Fibroblast of skin of back (primary cell): ENCODE measurements at places on chromosomes 5 and 9.
A peak's percentile ranks its signal among the peaks of the same experiment; 100 is the strongest.

DNA sequence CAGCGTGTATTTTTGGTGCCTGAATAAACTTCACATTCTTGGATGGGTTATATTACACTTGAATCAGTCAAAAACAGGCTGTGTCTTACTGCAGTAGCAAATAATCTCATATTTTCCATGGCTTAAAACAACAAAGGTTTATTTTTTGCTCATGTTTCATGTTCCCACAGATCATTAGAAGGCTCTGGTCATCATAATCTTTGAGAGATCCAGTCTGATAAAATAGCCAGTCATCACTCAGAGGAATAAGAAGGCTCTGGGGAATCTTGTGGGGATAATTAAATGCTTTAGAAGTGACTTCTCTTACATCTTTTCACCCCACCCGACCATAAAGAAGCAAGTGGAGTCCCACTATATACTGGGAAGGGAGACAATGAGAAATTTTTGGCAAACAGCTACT, 417.7 kb downstream of the PSAT1 start:
- peak; percentile 92 for DNase-seq

- DNase-seq: peak; percentile 27
Observed at GRCh38 chr5:137156180-137156579, 342.9 kb downstream of the SPOCK1 start.

GRCh38 chr5:83472213-83472507, 616 bp downstream of the VCAN start:
- no peak for DNase-seq

DNA sequence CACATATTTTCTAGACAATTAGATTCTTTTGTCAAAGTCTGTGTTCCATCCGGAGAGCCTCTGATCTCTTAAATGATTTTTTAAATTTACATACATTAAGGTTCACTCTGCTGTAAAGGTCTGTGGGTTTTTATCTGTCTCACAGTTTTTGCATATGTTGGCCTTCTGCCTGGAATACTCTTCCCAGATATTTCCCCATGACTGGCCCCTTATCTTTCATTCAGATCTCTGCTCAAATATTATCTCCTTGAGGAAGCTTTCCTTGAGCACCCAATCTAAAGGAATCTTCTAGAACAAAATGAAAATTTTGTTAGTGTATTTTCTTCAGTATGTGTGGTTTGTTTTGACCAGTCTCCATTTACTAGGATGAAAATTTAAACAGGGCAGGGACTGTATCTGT, 26.3 kb downstream of the FAF2 start:
- DNase-seq: peak; percentile 63

GRCh38 chr5:1516615-1517601, 6.9 kb downstream of the LPCAT1 start:
- peak; percentile 34 for DNase-seq

DNA sequence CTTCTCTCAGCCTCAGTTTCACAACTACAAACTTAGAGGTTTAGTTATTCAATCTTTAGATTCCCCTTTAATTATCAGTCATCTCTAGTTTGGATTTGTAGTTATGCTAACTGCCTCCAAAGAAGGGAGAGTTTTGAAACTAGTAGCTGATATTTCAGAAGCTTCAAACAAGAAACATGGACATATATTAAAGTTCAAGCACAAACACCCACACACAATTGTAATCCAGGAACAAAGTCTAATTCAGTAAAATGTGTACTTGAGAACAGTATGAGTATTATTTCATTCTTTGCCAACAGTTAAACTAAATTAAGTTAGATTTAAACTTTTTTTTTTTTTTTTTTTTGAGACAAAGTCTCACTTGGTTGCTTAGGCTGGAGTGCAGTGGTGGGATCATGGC, 71.2 kb upstream of the ABCA1 start:
- DNase-seq: no peak

- DNase-seq: no peak
Observed at GRCh38 chr9:5569891-5570290, 59.0 kb upstream of the RIC1 start.

- DNase-seq: peak; percentile 23
Observed at GRCh38 chr9:23563517-23563916, 262.5 kb downstream of the ELAVL2 start.

DNA sequence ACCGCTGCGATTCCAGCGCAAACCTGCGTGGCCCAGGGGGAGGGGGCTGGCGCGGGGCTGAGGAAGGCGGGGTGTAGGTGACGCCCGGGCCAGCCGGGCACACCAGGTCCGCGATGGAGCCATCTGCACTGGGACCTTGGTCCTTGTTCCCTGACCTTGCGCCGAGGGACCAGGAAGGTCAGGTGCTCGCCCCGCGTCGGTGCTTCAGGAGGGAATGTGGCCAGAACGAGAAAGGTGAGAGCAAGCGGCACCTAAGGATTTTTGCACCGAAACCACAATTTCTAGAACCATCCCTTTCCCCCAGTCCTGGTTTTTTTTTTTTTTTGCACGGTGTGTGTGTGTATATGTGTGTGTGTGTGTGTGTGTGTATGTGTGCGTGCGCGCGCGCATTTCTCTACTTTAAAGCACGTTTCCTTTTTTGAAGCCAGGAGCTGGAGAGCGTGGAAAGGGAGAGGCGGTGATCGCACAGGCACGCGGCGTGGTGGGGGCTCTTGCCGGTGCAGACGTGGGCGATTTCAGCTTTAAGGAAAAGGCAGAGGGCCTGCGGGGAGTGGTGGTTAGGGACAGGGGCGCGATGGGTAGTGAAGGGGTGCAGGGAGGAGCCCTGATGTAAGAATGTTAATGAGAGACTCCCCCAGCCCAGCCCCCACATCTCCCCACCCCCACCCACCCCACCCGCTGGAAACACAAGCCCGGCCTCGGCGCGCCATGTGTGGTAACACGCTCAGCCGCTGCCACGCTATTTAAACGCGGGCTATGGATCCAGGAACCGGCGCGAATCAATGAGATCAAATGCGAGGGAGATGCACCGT, at the start of gene NPR3:
Gene NPR3, plus strand, starts transcription at position 772 of the 812 bp plus-strand sequence. CDS start 456 bp downstream, outside the sequence.
- DNase-seq: peak; percentile 60

GRCh38 chr5:135208903-135209721, 175.1 kb upstream of the PITX1 start:
- peak; percentile 97 for DNase-seq

GRCh38 chr5:178069909-178070308, 43.4 kb upstream of the N4BP3 start:
- no peak for DNase-seq

- DNase-seq: no peak
Observed at GRCh38 chr9:131724683-131725082, 15.2 kb downstream of the RAPGEF1 start.

- DNase-seq: no peak
Observed at GRCh38 chr5:117262572-117263131, 688.0 kb upstream of the SEMA6A start.

DNA sequence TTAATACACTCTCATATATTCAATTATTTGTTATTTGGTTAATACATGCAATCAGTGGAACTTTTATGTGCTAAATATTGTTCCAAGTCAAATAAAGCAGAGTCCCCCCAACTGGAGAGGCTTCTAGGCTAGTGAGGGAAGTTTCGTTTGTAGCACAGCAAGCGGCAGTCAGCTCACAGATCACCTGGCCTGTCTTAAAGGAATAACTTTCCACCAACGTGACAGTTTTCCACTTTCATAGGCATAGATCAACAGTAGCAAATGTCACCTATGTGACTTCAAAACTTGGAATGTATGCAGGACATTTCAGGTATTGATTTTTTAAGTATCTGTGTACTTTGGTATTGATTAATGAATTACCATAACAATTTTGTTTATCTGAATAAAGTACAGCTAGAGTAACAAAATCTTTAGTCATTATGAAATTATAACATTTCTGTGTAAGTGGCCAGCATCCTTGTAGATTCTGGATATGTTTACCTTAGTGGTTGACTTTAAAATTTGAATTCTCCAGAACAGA, 129.7 kb upstream of the VCAN start:
- DNase-seq: no peak

GRCh38 chr5:134503088-134503936, 22.2 kb upstream of the JADE2 start:
- peak; percentile 98 for DNase-seq

DNA sequence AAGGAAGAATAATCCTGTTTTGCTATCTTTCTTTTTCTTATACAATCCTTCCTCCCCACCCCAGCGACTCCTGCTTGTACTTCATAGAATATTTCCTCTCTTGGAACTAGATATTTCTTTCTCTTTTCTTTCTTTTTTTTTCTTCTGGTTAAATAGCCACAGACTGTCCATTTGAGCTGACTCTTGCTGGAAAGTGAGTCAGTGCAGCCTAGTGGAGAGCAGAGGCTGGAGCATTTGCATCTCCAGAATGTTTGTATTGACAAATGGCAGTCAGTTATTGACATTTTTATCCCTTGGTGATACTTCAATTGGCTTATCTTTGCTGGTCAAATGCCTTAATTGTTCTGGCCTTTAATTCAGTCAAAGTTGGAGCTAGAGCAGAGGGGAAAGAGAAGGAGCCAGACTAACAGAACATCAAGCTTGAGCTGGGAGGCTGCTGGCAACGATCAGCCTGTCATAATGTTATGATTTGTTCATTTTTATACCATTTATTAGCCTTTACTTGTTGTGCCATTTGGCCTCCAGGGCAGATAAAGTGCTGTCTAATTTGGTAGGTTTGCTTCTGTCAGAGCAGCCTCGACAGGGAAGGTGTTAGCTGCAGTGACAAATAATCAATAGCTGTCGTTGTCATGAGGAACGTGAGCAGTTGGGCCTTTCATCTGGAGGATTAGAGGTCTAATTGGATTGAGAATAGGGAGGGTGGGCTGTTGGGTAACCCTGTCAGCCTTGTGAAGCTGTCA, 69.0 kb downstream of the INVS start:
- DNase-seq: no peak

- DNase-seq: no peak
Observed at GRCh38 chr5:14942212-14942611, 70.6 kb upstream of the ANKH start.

DNA sequence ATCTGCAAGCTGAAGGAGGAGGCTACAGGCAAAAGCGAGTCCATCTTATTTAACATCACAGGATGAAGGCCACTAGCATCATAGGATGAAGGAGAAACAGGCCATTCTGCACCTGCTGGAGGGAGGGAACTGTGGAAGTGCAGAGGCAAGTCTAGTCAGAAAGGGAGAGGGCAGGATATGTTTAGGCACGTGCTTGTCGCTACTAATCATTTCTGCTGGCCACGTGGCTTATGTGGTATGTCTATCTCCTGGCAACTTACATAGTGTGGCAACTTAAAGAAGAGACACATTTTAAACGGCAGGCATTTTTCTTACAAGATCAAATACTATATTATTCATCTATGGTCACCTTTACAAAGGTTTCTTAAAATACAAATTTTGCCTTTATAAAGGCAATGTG, 74.0 kb downstream of the GNAQ start:
- no peak for DNase-seq

- no peak for DNase-seq
Observed at GRCh38 chr5:57859626-57860025, 377.0 kb upstream of the ACTBL2 start.

DNA sequence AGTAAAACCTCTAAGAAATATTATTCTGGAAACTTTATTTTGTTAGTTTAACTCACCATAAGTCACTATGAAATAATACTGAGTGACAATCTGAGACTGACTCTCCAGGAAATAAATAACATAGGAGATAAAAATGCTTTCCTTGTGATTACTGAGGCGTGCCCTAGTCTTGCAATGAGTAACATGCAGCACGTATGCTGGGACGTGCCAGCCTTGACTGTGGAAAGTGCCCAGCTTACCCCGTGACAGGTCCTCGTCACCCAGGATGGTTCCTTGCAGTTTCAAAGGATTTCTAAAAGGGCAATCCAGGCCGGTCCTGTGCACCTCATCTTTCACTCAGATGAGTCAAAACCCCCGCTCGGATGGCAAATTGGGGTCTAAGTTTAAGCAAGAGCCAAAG, 720.8 kb upstream of the ADAMTS16 start:
- DNase-seq: no peak

- peak; percentile 56 for DNase-seq
Observed at GRCh38 chr5:125607018-125607417, 816.2 kb upstream of the GRAMD2B start.

DNA sequence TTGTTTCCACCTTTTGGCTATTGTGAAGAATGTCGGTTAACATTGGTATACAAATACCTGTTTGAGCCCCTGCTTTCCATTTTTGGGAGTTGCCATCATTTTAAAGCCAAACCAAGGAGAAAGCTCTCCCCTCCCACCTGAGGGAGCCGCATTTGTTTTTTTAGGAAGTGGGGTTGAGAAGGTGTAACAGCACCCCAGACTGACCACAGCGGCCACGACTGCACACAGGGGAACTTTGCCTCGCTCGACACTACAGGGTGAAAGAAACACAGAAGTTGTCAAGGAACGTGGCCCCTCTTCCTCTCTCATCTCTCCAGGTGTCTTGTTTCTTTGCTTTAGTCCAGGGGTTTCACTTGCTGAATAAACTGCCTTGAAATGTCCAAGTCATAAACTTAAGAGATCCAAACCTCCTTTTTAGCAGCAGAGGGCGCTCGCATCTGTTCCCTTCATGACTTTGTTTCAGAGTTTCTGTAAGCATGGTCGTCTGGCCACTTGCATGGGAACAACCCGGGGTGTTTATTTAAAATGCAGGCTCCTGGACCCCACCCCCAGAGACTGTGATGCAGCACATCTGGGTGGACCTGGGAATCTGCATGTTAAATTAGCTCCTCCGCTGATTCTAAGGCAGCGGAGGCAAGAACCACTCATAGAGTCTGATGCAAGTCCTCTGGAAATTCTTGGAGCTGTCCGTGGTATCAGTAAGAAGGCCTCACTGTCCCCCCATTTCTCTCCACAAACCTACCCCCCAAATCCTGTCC, 2.1 kb upstream of the TTLL11 start:
- peak; percentile 59 for DNase-seq

DNA sequence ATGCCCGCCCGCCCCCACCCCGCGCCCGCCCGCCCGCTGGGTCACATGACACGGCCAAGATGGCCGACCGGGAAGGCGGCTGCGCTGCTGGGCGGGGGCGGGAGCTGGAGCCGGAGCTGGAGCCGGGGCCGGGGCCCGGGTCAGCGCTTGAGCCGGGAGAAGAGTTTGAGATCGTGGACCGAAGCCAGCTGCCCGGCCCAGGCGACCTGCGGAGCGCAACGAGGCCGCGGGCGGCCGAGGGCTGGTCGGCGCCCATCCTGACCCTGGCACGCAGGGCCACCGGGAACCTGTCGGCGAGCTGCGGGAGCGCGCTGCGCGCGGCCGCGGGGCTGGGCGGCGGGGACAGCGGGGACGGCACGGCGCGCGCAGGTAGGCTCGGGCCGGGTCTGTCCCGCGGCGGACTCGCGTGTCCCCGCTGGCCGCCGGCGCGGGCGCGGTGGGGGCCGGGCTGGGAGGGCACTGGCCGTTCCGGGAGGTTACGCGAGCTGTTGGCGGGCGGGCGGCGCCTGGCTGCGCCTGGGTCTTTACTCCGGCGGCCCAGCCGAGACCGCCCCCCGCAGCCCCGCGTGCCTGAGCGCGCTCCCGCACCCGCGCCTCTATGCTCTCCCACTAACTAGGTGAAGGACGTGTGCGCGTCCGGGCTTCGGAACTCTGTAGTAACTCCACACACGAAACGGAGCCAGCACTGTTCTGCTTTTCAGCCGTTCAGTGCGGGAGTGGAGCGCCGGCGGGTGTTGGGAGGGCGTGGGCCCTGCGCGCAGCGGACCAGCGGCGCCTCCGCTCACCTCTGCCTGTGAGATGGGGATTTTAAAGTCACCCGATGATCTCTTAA, at the start of gene RUFY1:
Gene RUFY1, plus strand, starts transcription at position 44 of the 832 bp plus-strand sequence. Its CDS starts 16 bp downstream, at position 60.
- peak; percentile 80 for DNase-seq
